ENCODE measurements at places on chromosomes 2 and 18.
A peak's percentile ranks its signal among the peaks of the same experiment; 100 is the strongest.

DNA sequence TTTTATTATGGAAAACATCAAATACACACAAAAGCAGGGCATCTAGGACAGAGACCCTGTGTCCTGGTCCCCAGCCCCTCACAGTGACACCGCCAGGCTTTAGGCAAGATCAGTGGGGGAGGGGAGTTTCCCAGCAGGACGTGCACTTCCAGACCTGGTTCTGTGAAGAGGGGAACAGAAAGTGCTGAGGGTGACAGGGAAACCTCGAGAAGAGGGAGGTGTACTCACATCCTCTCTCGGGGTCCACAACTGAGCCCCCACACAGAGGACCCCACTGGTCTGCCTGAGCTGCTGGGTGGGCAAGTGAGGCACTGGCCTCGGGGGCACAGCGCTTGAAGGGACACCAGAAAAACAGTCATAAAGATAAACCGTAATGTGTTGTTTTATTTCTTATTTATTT is 4.4 kb upstream of the GPR35 start:
- DNase-seq, result no peak

- DNase-seq, result no peak
These were observed 31.5 kb downstream of the CXCR4 start for GRCh38 chr2:136086253-136087016.

DNA sequence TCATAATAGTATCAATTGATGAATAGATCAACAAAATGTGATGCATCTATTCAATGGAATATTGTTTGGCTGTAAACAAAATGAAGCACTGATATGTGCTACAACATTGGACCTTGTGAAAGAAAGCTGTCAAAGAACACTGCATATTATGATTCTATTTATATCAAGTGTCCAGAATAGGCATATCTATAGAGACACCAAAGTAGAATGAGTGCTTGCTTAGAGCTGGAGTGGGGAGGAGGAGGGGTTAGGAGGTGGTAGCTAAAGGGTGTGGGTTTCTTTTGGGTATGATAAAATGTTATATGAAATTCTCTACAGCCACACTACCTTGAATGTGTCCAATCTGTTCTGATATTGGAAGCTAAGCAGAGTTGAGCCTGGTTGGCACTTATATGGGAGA is 23.0 kb upstream of the MGAT5 start:
- no peak for DNase-seq

GRCh38 chr2:235025800-235026536 is 74.2 kb downstream of the SH3BP4 start:
- DNase-seq, result no peak

DNA sequence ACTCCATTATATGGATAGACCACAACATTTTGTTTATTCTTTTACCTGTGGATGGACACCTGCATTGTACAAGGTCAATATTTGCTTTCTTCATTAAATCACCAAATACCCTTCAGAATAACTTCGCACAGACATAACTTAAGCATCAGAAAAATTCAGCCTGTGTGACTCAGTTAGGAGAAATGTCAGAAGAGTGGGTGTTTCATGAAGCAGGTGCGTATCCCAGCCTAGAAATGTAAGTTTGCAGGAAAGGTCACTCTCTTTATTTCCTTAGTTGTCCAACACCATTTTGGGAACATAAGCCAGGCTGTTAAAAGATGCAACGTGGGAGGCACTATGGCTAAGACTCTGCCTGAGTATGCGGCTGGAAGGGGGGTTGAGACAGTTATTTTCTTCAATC is 48.6 kb upstream of the FHL2 start:
- no peak for DNase-seq

DNA sequence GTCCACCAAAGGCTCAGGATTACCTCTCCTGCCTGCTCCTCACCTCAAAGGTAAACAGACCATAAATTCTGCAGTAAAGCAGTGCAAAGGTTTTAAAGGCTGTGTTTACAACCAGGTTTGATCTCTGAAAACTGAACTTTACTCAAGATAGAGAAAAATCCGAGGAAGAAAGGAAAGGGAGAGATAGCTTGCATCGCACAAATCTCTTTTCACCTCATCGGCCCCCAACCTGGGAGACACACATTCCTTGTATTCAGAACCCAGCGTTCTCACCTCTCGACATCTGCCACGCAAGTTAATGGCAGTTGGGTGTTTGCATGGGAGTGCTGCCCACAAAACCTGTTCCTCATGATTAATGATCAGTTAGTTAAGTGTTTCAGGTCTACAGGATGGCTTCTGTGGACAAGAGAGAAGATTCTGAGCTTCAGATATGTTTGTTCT is 72.6 kb downstream of the GATA6 start:
- DNase-seq, result no peak

GRCh38 chr2:58476556-58476955 is 235.4 kb upstream of the FANCL start:
- DNase-seq, result no peak

DNA sequence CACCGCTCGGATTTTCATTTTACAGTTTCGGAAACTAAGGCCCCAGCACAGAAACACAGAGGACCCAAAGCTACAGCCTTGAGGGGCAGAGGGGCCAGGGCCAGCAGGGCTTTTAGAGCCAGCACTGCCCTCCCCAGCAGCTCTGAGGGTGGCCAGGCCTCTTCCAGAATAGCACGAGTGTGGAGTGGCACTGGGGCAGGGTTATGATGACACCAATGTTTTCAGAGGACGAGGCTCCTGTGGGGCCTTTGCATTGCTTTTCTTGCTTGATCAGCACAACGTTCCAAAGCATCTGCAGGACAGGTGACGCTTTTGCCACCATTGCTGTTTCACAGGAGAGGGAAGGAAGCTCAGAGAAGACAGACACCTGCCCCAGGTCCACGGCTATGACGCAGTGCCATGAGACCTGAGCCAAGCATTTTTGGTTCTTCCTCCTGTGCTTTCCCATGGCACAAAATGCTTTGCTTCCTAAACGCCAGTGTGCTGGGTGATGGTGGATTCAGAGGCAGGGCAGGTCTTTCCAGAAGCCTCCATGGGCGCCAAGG is 126.9 kb downstream of the MBP start:
- DNase-seq, result no peak

- no peak for DNase-seq
These were observed 204.5 kb downstream of the LPIN1 start for GRCh38 chr2:11950896-11951295.

DNA sequence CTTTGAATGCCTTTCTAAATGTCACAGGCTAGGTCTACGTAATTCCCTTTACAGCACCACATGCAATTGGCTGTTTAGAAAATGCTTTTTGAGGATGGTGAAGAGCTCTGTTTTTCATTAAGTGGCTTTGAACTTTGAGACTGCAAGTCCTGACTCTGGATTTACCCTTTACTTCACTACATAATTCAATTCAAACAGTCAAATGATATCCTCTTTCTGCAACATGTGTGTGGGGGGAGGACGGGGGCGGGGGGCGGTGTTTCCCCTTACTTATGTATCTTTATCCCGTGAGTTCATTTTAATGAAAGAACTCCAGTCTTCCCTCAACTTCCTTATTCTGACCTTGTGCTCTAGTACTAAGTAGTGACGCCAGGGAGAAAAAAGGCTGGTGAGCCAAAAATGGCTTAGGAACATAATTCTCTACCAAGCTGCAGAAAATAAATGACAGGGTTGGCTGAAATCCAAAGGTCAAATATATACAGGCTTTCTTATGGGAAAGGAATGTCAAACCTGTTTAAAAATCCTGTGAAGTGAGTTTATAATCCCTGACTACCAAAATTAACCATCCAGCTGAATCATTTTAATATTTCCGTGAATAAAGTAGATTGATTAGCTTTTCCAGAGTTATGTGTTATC is 119.6 kb downstream of the SLC8A1 start:
- DNase-seq, result no peak

- DNase-seq, result no peak
These were observed 54.8 kb downstream of the NTSR2 start for GRCh38 chr2:11615209-11615608.

DNA sequence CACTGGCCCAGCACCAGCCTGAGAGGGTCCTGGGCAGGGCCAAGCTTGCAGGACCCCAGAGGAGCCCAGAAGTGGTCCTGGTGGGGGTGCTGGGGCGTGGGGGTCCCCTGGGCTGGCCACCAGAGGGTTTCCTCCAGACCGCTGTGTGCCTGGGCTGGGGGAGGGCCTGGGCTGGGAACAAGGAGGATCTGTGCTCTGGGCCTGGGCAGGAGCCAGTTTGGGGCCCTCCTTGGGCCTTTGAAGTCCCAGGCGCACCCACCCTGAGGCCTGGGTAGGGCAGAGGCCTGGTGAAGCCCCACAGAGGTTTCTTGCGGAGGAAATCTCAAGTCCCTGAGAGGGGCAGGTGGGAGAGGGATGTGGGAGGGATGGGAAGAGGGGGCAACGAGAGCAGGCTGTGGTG is 63.4 kb upstream of the GPC1 start:
- DNase-seq, result no peak

- peak; percentile 17 for DNase-seq
These were observed at the start of gene DPP4 for GRCh38 chr2:162073888-162074631. TSS of gene DPP4 (minus strand) at chr2:162074215. CDS start at chr2:162073981, 234 bp downstream.

DNA sequence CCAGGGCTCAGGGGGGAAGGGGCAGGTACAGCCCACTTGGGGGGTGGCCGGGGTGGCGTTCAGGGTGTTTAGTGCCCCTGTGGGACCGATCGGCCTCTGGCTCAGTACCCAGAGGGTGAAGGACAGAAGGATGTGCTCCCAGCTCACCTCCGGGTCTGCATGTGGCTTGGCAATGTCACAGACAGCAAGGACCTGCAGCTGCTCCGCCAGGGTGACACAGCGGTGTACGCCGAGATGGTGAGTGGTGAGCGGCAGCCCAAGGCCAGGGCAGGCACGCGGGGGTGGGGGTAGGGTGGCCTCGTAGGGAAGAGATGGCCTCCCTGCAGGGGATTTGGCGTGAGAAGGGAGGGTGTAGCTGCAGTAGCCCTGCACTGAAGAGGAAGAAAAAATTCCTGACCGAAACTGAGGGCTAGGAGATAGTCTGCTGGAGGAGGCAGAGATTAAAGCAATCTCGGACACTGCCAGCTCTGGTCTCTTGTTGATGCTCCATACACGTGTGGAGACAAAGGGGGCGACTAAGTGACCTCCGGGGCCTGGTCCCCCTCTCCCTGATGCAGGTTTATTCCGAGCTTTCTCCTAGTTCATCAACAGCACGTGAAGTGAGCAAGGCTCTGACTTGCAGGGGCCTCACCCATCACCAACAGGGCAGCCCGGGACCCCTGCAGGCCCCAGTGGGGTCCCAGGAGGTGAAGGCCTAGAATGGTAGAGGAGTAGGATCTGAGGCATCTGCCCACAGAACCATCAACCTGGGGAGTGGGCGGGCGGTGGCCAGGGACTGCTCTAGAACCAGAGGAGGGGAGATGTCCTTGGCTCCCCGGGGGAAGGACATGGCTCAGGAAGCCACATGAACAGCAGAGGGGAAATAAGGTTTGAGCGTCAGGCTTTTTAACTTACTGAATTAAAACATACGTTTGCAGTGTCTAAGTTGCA is 45.4 kb downstream of the FER1L5 start:
- DNase-seq, result no peak

DNA sequence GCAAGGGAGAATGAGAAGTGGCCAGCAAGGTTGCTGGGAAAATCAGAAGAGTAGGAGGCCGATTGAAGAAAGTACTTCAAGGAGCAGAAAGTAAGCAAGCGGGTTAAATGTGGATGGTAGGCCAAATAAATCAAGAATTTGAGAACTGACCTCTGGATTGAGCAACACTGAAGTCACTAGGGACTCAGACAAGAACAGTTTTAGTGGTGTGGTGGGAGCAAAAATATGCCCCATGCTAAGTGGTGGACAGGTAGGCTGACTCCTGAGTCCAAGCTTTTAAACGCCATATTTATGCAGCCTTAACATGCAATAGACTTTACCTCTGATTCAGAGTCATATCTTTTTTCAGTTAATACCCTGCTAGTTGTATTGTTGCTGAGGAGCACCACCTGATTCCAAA is 4.5 kb downstream of the TRABD2A start:
- DNase-seq, result no peak

- no peak for DNase-seq
These were observed at the start of gene ZNF804A for GRCh38 chr2:184598316-184599053. TSS of gene ZNF804A (plus strand) at chr2:184598529. CDS start at chr2:184598960, 431 bp downstream.

- no peak for DNase-seq
These were observed 751 bp upstream of the DNAJC10 start for GRCh38 chr2:182715121-182715891.

DNA sequence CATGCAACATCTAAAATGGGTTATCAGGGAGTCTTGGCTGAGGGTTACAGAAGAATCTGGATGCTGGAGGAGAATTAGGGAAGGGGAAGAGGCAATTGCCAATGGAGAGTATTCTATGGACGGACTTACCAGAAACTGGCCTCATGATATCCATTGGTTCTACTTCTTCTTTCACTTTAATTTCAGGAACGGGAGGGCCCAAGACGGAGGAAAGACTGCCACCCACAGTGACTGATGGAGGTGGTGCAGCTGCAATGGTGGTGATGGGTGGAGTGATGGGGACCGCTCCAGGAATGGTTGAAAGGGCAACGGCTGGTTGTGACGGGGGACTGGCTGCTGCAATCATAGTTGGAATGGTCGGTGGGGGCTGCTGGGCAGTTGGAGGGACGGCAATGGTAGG is 69.1 kb upstream of the AMMECR1L start:
- no peak for DNase-seq

- no peak for DNase-seq
These were observed 182.7 kb downstream of the ANAPC1 start for GRCh38 chr2:111701266-111701665.

DNA sequence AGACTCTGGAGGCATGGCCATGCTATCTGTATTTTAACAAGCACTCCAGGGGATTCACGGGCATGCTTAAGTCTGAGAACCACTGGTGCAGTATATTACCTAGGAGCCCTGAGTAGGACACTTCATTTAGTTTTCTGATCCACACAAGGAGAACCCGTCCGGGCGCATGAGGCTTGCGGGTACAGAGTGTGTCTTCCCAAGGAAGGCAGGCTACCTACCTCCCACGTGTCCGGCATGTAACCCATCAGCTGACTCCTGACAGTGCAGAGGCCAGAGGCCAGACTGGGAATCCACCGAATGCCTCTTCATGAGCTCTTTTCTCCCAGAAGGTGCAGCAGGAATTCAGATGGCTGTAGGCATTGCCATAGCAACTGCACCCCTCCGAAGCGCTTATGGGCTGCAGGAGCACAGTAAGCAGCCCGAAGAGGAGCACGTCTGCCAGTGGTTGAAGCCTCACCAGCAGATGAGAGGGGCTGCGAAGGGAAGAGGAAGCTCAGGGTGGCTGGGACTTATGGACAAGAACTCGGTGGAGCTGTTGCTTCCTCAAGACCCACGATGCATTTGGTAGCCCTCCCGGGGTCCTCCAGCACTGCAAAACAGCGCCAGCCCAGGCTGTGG is 33.8 kb upstream of the DNMT3A start:
- no peak for DNase-seq

- no peak for DNase-seq
These were observed 277.7 kb upstream of the ACVR2A start for GRCh38 chr2:147567136-147567535.

DNA sequence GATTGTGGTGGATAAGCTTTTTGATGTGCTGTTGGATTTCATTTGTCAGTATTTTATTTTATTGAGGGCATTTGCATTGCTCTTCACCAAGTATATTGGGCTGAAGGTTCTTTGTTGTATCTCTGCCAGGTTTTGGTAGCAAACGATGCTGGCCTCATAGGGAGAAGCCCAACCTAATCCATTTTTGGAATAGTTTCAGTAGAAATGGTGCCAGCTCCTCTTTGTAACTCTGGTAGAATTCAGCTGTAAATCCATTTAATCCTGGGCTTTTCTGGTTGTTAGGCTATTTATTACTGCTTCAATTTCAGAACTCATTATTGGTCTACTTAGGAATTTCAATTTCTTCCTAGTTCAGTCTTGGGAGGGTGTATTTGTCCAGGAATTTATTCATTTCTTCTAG is 309.8 kb upstream of the SETBP1 start:
- no peak for DNase-seq
